Activated CD4-positive, alpha-beta T cell treated with anti-CD3 and anti-CD28 coated beads, Interleukin-2, Interleukin-6, amounts not matched to agents 100 ng/mL and 50 ng/mL, durations not matched to agents 16 hours and 8 hours (primary cell): ENCODE measurements at places on chromosomes 7 and 10.

DNA sequence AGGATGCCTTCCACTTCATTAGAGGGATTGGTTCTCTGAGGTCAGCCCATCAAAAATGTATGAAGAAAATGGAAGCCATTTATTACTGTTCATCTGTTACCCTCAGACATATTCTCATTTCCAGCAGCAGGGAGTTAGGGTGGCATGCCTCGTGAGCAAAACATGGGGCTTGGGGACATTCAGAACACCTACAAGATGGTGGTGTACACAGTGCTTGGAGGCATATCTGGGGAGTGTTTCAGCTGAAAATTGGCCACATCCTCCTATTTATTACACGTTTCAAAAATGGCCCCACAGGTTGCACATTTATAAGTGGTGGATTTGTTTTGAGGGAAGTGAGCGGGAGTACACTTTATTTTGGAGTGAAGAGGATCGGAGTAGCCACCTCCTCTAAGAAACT, 93.4 kb downstream of the SPAG6 start:
- no peak for DNase-seq

- DNase-seq, result no peak
Observed at GRCh38 chr10:116861796-116862195, 12.5 kb downstream of the ENO4 start.

DNA sequence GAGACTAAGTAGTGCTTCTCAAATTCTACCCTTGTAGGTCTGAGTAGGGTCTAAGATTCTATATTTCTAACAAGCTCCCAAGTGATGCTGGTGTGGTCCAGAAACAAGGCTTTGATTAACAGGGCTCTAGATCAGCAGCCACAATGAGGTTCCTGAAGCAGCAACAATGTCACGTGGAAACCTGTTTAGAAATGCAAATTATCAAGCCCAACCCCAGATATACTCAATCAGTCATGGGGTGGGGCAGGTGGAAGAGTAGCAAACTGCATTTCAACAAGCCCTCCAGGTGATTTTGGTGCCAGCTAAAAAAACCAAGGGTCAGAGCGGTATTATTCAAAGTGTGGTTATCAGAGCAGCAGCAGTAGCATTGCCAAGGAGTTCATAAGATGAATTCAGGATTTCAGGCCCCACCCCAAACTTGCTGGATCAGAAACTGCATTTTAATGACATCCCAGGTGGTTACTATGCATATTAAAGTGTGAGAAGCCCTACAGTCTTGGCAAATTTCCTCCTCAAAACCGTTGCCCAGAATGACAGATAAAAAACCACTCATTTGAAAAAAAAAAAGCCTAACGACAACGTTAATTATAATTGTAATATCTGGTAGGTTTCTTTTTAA, 199.2 kb downstream of the AHR start:
- DNase-seq, result no peak

DNA sequence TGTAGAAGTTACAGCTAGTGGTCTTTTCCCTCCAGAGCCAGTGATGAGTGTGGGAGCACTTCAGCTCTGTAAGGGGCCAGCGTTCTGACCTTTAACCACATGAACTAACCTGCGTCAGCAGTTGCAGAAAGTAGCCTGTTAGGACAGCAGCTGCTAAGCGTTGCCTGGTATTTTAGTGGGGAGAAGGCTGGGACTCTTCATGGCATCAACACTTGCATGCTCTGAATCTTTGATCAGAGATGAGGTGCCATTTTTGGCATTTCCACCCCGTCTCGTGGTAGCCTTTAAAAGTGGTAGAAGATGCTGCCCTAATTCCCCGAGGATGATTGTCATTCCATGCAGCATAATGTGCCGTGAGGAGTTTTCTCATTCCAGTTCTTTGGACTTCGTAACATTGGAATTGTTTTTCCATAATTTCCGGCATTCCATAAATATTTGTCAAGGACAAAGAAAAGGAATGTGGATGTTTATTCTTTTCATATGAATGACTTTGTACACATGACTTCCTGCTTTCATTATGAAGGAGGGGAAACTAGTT, 92.2 kb downstream of the AVL9 start:
- no peak for DNase-seq

DNA sequence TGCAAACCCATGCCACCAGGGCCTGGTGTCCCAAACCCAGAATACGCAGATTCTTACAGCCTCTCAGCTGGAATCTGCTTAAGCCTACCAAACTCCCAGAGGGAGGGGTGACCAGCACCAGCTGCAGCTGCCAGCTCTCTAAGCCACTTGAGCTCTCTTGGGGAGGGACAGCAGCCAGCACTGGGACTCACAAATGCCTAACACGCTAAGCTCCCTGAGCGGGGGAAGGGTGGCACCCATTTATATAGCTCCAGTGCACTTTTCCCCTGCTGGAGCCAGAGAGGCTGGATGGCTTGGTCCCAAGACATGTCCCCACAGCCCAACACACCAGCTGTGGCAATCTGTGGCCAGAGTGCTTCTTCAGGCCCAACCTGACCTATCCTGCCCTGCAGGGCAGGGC, 326.8 kb upstream of the NRG3 start:
- DNase-seq, result no peak

DNA sequence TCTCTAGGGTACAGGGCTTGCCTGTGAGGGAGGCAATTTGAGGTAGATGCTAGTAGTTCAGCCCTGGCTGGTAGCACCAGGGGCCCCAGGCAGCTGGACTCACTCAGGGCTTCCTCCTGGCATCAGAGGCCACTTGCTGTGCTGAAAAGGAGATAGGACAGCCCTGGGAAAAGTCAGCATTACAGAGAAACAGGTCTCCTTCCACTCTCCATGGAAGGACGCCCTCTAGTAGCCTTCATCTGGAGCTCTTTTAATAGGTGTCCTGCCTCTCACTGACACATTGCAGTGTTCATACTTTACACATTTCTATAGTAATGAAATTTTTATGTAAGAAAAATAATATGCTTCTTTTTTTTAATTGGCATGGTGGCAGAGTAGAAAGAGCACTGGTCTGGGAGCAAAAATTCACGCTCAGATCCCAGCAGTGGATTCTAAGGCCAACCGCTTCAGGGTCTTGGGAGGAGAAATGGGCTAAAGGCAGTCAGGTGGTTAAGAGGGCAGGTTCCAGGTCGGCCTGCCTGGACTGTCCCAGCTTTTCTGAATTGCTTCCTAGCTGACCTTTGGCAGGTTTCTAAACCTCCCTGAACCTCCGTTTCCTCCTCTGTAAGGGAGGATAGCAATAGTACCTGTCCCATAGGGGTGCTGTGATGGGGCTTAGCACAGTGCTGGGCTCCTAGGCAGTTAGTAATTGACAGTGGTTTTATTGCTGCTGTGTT, 35.8 kb downstream of the AIFM2 start:
- DNase-seq, result no peak
